ENCODE measurements at places on chromosomes 11 and 22. TPM values are rescaled to one million over a fixed set of nuclear protein-coding genes. Genes with fewer than 3 reads are reported as not detected.
A peak's percentile ranks its signal among the peaks of the same experiment; 100 is the strongest.

DNA sequence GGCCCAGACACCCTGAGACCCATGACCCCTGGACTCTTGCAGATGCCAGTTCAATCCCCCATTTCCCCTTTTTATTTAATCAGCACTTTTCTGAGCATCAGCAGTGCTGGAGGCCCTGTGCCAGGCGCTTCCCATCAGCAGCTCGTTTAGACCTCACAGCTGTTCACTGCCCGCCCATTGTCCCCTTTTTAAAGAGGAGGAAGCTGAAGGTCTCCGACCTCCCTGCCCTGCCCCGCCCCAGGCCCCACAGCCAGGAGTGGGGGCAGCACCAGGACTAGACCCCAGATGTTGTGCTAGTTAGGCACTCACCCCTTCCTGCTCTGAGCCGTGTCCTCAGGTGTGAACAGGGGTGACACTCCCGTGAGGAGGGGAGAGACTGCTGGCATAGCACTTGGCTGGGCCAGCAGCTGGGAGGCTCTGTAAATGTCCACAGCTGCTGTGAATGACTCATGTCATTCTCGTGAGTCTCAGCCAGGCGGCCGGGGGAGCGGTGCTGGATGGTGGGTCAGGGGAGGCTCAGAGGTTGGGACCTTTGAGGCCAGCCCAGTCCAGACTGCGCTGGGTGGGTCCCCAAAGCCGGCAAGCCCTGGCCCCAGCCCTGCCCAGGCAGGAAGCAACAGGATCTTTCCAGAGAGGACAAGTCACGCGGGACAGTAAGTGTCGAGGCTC, 19.9 kb downstream of the EMID1 start:
- H3K36me3 ChIP-seq: no peaks in the 10 kb centered on the region
- no peak overlapping the region for H3K4me3 ChIP-seq
- peak; percentile 80 for DNase-seq
- H3K27ac ChIP-seq: peak overlapping the region; percentile 58
- no peaks in the 10 kb centered on the region for H3K27me3 ChIP-seq

The BRSK2 gene
- total RNA-seq: 0.32 TPM

The HORMAD2 gene
- not detected for total RNA-seq

The HPX gene
- 0.90 TPM for total RNA-seq

DNA sequence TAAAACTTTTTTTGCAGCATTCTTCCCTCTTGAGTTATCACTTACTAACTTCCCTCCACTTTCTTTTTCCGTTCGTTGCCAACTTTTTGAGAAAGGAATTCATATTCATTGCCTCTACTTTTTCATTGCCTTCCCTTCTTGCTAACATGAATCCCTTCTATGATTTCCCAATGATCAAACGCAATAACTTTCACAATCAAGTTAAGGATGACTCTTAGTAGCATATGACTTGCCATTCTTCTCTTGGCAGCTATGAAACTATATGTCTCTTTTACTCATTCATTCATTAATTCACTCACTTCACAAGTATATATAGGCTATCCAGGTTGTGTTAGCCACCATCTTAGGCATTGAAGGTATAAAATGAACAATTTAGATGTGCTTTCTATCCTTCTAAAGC, 16.6 kb upstream of the ARHGAP20 start:
- no peak overlapping the region for H3K27ac ChIP-seq
- DNase-seq: no peak
- no peak overlapping the region for H3K4me3 ChIP-seq
- no peaks in the 10 kb centered on the region for H3K27me3 ChIP-seq
- no peaks in the 10 kb centered on the region for H3K36me3 ChIP-seq

DNA sequence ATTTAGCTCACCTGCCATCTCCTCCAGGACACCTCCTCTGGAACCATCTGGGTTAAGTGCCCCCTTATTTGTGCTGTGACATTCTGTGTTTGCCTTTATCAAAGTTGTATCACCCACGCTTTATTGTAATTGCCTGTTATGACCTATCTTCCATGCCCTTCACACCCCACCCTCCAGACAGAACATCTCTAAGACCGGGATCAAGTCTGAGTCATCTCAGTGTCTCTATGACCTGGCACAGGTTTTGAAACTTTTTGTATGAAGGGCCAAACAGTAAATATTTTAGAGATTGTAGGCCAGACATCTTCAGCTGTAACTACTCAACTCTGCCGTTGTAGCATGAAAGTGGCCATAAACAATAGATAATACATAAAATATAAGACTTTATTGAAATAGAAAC, 161.8 kb downstream of the SPON1 start:
- no peaks in the 10 kb centered on the region for H3K36me3 ChIP-seq
- DNase-seq: no peak
- H3K4me1 ChIP-seq: no peaks in the 10 kb centered on the region
- no peaks in the 10 kb centered on the region for H3K27me3 ChIP-seq
- no peak overlapping the region for H3K4me3 ChIP-seq

- no peak overlapping the region for H3K27ac ChIP-seq
- H3K4me1 ChIP-seq: no peaks in the 10 kb centered on the region
- H3K36me3 ChIP-seq: no peaks in the 10 kb centered on the region
- H3K4me3 ChIP-seq: no peak overlapping the region
- DNase-seq: no peak
- H3K27me3 ChIP-seq: no peaks in the 10 kb centered on the region
Measured at GRCh38 chr11:83367745-83368144, 81.6 kb upstream of the CCDC90B start.

The MS4A15 gene
- 8.7 TPM for total RNA-seq

DNA sequence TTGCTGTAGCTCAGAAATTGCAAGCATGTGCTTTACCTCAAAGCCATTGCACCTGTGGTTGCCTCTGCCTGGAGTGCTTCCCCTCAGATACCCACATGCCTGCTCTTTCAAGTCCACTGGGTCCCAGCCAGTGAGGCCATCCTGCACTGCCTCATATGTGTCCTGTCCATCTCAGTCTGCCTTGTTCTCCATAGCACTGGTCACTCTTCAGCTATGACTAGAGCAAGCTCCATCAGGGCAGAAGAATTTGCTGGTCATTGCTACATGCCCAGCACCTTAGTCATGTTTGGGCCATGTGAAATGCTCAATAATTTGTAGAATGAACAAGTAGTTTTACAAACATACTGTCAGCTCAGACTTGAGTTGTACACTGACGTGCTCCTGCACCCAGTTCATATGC, 64.4 kb upstream of the HORMAD2 start:
- no peak overlapping the region for H3K4me3 ChIP-seq
- no peak for DNase-seq
- H3K36me3 ChIP-seq: no peaks in the 10 kb centered on the region
- H3K4me1 ChIP-seq: no peaks in the 10 kb centered on the region

The KCNJ1 gene
- total RNA-seq: not detected

GRCh38 chr11:47183031-47183856, 3.0 kb downstream of the PACSIN3 start:
- DNase-seq: peak; percentile 63
- H3K27me3 ChIP-seq: peaks cover 4% of the 10 kb centered on the region
- no peaks in the 10 kb centered on the region for H3K36me3 ChIP-seq
- H3K4me3 ChIP-seq: no peak overlapping the region
- H3K4me1 ChIP-seq: peaks cover 17% of the 10 kb centered on the region
- H3K27ac ChIP-seq: no peak overlapping the region

DNA sequence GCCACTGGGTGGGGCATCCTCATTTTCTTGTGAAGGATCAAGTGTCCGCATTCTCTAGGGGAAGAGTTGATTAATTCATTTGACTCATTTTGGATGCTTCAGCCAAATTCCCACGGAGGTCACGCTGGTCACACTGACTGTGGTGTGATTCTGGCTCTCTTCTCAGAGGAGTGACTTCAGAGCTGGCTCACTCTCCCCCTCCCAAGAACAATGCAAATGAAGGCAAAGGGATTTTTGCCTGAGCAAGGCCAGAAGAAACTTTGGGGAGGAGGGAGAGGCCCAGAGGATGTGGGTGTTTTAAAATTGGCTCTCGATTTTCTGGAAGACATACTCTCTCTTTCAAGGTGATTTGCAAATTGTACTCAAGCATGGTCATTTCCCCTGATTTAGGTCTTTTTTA, 51.1 kb upstream of the LMO2 start:
- no peak overlapping the region for H3K4me3 ChIP-seq
- no peaks in the 10 kb centered on the region for H3K27me3 ChIP-seq

DNA sequence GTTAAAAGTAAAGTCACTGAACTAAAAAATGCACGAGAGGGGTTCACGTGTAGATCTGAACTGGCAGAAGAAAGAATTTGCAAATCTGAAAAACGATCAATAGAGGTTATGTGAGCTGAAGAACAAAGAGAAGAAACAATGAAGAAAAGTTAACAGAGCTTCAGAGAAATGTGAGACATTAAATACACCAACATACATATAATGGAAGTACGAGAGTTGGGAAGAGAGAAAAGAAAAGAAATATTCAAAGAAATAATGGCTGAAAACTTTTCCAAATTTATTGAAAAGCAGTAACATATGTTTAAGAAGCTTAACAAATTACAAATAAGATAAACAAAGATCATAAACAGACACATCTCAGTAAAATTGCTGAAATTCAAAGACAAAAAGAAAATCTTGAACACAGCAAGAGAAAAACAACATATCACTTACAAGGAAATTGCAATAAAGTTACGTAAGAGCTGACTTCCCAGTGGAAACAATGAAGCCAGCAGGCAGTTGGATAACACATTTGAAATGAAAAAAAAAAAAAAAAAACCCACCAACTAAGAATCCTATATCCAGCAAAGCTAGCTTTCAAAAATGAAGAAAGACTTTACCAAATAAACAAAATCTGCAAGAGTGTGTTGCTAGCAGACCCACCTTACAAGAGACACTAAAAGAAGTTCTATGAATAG, 56.8 kb downstream of the EMSY start:
- no peak overlapping the region for H3K27ac ChIP-seq
- H3K27me3 ChIP-seq: no peaks in the 10 kb centered on the region
- no peaks in the 10 kb centered on the region for H3K4me1 ChIP-seq
- peaks cover 27% of the 10 kb centered on the region for H3K36me3 ChIP-seq
- no peak for DNase-seq

DNA sequence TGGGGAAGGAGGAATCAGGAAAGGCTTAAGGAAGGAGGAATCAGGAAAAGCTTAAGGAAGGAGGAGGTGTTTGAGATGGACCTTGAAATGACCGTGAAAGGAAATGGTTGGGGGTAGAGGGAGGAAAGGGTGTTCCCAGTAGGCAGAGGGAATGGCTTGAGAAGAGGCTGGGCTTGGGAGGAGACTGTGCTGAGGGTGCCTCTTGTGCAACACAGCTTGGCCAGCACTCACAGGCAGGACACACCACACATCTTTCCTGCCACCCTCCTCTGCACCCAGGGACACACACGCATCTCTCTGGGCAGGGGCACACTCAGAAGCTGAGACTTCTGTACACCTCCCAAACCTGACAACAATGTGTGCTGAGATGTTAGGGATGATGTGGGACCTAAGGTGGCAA, 151.4 kb downstream of the FBXO7 start:
- H3K27ac ChIP-seq: peak overlapping the region; percentile 20
- H3K4me3 ChIP-seq: no peak overlapping the region
- peaks cover 22% of the 10 kb centered on the region for H3K4me1 ChIP-seq
- DNase-seq: no peak
